ENCODE measurements at places on chromosomes 11 and 22. TPM values are rescaled to one million over a fixed set of nuclear protein-coding genes. Genes with fewer than 3 reads are reported as not detected.

DNA sequence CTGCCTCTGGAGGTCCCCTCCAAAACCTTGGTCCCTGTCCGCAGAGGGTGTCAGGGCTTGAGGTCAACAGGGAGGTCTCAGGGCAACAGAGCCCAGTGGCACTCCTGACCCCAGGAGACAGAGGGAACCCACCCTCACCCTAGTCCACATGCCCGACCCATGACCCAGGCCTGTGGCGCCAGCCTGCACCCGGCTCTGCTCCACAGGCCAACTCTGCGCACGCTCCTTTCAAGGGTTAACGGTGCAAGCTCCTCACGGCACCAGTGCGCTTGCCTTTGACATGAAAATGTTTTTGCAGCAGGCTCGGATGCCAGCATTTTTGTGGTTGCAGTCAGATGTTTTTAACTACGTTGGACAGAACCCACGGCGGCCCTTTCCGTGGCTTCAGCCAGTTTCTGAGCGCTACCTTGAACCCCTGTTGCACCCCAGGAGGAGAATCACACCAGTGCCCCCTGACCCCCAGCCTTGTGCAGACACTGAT is 68.6 kb downstream of the CDKN1C start:
- H3K36me3 ChIP-seq, result peaks cover 10% of the 10 kb centered on the region
- H3K4me3 ChIP-seq, result no peak overlapping the region
- no peaks in the 10 kb centered on the region for H3K27me3 ChIP-seq
- peaks cover 21% of the 10 kb centered on the region for H3K4me1 ChIP-seq
- DNase-seq, result no peak

DNA sequence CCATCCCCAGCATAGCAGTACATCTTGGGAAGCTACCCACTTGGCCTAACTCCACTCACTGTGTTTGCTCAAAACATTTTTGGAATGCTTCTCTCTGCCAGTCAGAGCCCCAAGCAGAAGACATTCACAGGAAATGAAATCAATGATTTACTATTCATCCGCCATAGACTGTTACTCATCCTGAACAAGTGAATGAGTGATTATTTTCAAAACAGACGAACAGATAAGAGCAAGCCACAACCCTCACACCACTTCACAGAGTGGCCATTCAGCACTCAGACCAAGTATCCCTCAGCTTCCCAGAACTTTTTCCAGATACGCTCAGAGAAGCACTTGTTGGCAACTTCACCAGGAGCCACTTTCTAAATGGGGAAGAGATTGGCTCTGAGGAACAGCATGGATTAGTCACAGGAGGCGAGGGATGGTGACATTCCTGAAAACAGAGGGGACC is 13.0 kb upstream of the UBASH3B start:
- no peaks in the 10 kb centered on the region for H3K36me3 ChIP-seq
- no peak for DNase-seq
- H3K4me1 ChIP-seq, result peaks cover 9% of the 10 kb centered on the region
- no peak overlapping the region for H3K4me3 ChIP-seq
- H3K27me3 ChIP-seq, result peaks cover 3% of the 10 kb centered on the region

- peaks cover 10% of the 10 kb centered on the region for H3K36me3 ChIP-seq
- peak overlapping the region; percentile 91 for H3K4me3 ChIP-seq
- H3K27me3 ChIP-seq, result no peaks in the 10 kb centered on the region
- peaks cover 53% of the 10 kb centered on the region for H3K4me1 ChIP-seq
- no peak for DNase-seq
Observed at GRCh38 chr11:68314203-68315170, 2.1 kb downstream of the LRP5 start.

The CADM1 gene
- total RNA-seq, result 0.74 TPM

The SLC43A3 gene
- total RNA-seq, result 120 TPM

Measured in activated CD8-positive, alpha-beta T cell treated with anti-CD3 and anti-CD28 coated beads, Interleukin-2, amount 10 ng/mL, durations not matched to agents 7 days and 5 days (primary cell).